ENCODE measurements at places on chromosomes 7 and 10. TPM values are rescaled to one million over a fixed set of nuclear protein-coding genes. Genes with fewer than 3 reads are reported as not detected.
A peak's percentile ranks its signal among the peaks of the same experiment; 100 is the strongest.

Gene AOC1
- total RNA-seq, result 1.2 TPM

Gene NUTM2B
- total RNA-seq, result 1.3 TPM

Gene DMTF1
- 45.4 TPM for total RNA-seq

Gene SMKR1
- total RNA-seq, result 0.42 TPM

Gene TSPAN15
- total RNA-seq, result 13.3 TPM

GRCh38 chr10:110167149-110167548 lies 40.3 kb upstream of the MXI1 start:
- DNase-seq, result peak; percentile 28

DNA sequence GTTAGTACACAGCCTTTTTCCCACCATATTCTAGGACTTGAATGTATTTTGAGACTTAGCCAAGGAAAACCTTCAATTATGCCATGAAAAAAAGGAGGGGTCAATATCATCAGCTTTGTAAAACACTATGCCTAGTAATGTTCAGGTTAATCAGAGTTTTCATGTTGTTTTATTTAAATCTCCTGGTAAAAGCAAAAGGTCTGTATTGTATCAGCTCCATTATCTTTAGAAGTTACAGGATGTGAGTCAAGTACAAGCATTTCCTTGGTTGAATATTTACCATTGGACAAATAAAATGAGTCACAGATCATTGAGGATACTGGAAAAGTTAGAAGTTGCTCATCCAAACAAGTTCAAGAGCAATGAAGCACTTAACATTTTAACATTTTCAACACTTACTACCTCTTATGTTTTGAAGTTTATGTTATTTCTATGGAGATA lies 89.9 kb upstream of the CAPZA2 start:
- no peak for DNase-seq

DNA sequence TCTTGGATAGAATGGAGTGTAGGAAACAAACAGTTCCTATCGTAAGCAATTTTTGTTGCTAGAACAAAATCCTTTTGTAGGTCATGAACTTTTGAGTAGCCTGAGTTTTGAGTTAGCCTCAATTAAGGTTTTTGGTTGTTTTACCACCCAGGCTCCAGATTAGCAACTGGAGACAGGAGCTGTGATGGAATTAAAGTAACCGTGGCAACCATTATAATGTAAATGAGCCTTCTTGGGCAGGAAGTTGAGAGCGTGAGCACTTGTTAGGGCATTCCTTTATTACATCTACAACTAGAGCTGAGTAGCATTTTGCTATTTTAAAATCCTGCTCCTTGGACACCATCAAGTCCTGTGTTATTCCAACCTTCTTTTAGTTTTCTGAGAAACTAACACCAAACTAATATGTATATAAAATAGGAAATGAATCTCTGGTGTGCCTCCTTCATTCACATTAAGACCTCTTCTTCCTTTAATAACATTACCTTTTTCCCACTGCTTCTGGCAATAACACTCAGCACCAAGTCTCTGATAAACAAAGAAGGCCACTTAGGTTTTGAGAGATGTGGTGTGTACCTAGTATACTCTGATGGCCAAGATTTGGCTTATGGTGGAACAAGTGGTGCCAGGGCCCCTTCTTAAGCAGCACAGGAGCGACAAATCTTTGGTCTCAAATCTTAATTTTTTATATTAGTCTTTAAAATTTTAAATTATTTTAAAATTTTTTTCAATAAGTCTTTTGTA lies 34.0 kb downstream of the AHCYL2 start:
- no peak for DNase-seq

- no peak for DNase-seq
Observed at GRCh38 chr7:2792856-2793487, 51.1 kb downstream of the GNA12 start.

- no peak for DNase-seq
Observed at GRCh38 chr7:151245360-151246101, 3.0 kb downstream of the SMARCD3 start.

DNA sequence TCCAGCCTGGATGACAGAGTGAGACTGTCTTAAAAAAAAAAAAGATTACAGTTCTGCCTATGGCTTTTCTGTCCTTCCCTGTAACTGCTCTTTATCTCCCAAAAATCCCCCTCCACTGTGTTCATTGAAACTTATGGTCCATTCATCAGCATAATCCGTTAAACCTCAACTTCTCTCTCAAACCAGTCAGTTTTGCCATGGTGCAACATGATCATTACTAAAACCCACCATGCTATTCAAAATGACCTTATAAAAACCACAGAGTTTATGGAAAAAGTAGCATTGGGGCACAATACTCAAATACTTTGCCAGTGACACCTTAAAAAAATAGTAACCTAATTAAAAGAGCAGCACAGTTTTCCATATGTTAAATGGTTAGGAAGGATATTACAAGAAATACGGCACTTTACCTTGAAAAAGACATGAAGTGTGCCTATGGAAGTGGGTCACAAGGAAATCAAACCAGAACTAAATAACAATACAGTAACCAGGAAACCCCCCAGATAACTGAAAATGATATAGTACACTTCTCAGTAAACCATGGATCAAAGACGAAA lies 74.0 kb upstream of the ST8SIA6 start:
- no peak for DNase-seq

GRCh38 chr10:11397980-11398580 lies 213.4 kb downstream of the USP6NL start:
- no peak for DNase-seq

DNA sequence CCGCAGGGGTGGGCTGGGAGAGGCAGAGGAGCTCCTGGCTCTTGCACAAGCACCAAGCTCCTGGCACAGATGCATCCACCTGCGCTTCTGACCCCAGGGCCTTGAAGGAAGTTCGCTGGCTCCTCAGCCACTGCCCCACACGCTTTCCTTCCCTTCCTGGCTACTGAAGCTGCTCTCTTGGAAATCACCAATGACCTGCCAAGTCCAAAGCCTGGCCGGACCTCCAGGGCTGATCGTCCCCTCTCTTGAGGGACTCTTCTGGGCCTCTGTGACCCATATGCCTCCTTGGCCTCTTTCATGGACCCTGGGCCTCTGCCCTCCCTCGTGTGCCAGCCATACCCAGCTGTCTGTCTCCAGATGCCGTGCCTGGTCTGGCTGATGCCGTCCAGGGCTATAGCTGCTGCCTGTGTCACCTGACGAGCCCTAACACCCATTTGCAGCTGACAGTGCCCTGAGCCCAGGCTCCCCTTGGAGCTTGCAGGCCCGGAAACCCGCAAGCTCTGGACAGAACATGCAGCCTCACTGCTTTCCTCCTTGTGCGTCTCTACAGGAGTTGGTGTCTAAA lies 113.4 kb downstream of the PRKAG2 start:
- no peak for DNase-seq

GRCh38 chr10:8591640-8592039 lies 537.2 kb downstream of the GATA3 start:
- no peak for DNase-seq

GRCh38 chr7:1710936-1711335 lies 40.9 kb downstream of the ELFN1 start:
- no peak for DNase-seq

DNA sequence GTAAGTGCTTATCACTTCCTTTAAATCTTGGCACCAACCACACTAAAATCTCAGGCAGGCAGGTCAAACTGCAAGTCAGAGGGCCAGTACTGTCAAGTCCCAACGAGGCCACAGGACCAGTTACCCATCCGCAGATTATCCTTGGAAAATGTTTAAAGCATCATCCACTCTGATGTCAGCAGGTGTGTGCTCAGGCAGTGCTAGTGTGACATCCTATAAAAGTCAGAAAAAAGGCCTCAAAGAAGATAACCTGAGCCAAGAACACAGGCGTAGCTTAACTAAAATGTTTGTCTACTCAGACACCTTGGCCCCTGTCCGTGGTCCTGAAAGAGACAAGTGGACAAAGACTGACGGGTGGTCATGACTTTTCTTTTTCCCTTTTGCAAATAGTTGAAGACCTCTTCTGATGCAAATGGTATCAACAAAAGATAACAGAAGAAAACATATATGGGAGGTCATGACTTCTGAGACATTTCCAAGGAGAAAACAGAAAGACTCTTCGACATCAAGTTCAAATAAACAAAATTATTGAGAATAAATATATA lies 309.3 kb downstream of the KCNMA1 start:
- no peak for DNase-seq

GRCh38 chr10:122188706-122189105 lies 82.4 kb upstream of the BTBD16 start:
- no peak for DNase-seq

DNA sequence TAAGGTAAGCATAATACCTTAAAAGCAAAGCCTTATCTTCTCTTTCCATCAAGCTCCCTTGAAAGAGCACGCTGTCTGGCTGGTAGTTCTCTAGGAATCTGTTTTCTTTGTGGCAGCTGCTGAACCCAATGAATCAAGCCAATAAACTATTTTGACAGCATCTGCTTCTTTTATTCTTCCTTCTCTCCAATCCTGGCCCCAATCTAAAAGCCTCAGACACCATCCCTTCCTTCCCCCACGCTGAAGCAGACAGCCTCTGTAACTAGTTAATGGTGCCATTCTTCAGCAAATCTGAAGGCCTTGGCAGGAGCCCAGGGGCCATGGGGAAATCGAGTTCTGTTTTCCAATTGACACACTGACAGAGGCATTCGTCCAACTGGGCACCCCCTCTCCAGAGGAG lies 186.6 kb upstream of the LYZL1 start:
- DNase-seq, result no peak

DNA sequence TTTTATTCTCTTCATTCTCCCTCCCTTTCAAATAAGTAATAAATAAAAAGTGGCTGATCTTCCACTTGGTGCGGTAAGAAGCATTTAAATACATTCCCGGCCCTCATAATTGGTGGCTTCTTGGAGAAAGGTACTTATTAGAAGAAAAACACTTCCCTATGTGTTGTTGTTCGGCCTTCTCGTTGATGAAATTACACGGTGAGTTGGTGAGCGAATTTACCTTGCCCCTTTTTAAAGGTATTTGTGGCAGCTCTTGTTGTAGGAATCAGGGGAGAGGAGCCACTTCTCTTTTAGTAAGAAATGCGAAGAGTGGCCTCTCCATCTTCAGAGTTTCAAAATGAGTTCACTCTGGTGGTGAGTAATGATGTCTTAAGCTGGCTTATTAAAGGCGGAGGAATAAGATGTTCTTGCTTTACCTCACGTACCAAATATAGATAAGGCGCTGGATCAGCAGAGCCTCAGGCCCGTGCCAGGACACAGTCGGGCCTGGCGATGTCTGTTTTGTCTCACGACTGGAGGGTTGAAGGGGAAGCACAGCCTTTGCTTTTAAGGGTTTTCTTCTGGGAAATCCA lies 135.9 kb downstream of the CUX1 start:
- DNase-seq, result no peak

Data from lower leg skin (tissue), 4 donors.